Frontal cortex (tissue), 4 donors: ENCODE measurements at places on chromosomes 6 and 20. TPM values are rescaled to one million over a fixed set of nuclear protein-coding genes. Genes with fewer than 3 reads are reported as not detected.

- no peak for DNase-seq
These were observed 11.2 kb downstream of the AARS2 start for GRCh38 chr6:44301782-44302564.

- DNase-seq = no peak
These were observed 437.3 kb upstream of the HTR1E start for GRCh38 chr6:86500035-86500434.

The SOBP gene
- total RNA-seq = 42.4 TPM

DNA sequence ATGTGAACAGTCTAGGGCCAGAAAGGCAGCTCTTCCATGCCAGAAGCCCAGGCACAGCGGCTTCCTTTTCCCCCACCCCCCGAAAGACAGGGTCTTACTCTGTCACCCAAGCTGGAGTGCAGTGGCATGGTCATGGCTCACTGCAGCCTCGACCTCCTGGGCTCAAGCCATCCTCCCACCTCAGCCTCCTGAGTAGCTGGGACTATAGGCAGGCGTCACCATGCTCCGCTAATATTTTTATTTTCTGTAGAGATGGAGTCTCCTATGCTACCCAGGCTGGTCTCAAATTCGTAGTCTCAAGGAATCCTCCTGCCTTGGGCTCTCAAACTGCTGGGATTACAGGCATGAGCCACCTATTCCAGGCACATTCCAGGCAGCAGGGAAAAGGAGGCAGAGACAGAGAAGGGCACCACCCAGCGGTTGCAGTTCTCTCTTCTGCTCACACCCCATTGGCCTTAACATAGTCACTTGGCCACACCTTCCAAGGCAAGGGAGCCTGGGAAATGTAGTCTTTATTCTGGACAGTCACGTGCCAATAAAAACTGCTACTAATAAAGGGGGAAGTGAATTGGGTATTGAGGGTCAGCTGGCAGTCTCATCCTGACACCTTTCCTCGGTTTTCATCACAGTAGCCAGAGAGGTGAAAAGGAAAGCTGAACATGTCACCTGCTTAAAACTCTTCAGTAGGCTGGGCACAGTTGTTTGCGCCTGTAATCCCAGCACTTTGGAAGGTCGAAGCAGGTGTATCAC lies 205.9 kb downstream of the ZMYND8 start:
- DNase-seq = no peak

GRCh38 chr6:17392978-17393891 lies at the start of gene CAP2:
Gene CAP2, plus strand, starts transcription at chr6:17393595. Its CDS starts 27,961 bp downstream, at chr6:17421556.
- peak; percentile 49 for DNase-seq
